Uterus (tissue), 4 donors: ENCODE measurements at places on chromosomes 4 and X. TPM values are rescaled to one million over a fixed set of nuclear protein-coding genes. Genes with fewer than 3 reads are reported as not detected.

The PLP1 gene
- 41.0 TPM for total RNA-seq

The SLC6A14 gene
- not detected for total RNA-seq

The CTAG2 gene
- not detected for total RNA-seq

The PPP1R3F gene
- 16.5 TPM for total RNA-seq

The IL3RA gene
- 1.2 TPM for total RNA-seq

The PIR gene
- 2.9 TPM for total RNA-seq

The DGKQ gene
- total RNA-seq: 12.0 TPM

The MXRA5 gene
- 3.0 TPM for total RNA-seq

GRCh38 chr4:25914670-25915352 lies 791 bp downstream of the SMIM20 start:
- H3K36me3 ChIP-seq: no peaks in the 10 kb centered on the region
- DNase-seq: no peak
- H3K27me3 ChIP-seq: no peaks in the 10 kb centered on the region
- peak overlapping the region; percentile 72 for H3K27ac ChIP-seq
- H3K4me1 ChIP-seq: no peaks in the 10 kb centered on the region

DNA sequence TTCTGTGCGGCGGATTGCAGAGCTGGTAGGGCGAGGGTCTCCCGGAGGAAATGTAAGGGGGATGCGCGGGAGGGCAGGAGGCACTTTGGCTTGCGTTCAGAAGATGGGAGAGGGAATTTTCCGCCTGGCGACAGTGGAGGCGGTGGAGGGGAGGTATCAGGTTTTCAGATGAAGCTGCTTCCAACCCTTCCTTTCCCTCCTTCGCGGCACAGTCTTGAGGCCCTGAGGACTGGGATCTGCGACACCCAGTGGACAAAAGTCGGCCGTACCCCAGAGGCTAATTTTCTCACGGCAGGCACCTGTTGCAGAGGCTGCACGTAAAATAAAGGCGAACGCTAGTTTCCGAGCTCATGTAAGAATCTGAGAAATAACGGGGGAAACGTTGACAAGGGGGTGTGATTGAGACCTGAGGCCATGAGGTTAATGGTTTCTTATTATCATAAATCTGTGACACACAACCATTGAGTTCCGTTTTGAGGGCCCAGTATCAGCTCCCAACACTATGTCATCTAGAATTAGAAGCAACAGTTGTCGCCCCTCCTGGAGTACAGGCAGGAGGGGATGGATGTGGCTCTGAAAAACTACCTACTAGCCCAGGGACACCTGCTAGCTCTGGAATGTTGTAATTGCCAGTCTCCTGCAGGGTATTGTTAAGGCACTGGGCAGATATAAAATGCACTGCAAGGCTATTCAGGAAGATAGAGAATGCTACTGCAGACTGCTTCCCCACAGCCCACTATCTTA lies 1.1 kb downstream of the ZCCHC18 start:
- peak overlapping the region; percentile 68 for H3K27ac ChIP-seq
- peak overlapping the region; percentile 51 for H3K4me3 ChIP-seq
- H3K4me1 ChIP-seq: no peaks in the 10 kb centered on the region
- H3K27me3 ChIP-seq: no peaks in the 10 kb centered on the region

DNA sequence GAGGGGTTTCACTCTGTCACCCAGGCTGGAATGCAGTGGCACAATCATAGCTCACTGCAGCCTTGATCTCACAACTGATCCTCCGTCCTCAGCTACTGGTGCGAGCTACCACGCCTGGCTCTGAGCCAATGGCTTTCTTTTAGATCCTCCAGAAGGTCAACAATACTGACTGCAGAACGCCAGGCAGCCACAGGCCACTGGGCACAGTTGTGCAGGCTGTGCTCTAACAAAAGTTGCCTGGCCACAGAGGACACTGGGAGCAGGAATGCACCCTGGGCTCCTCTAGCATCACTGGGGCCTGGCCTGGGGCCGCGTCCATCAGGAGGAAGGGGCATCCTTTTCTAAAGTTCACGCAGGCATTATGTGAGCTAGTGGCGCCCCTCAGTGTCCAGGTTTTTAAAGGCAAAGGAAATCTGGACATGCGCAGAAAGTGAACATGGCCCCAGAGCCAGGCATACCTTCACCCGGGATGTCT lies 14.9 kb upstream of the PORCN start:
- H3K27ac ChIP-seq: no peak overlapping the region
- no peaks in the 10 kb centered on the region for H3K36me3 ChIP-seq
- no peaks in the 10 kb centered on the region for H3K4me1 ChIP-seq
- DNase-seq: no peak
- no peaks in the 10 kb centered on the region for H3K27me3 ChIP-seq

DNA sequence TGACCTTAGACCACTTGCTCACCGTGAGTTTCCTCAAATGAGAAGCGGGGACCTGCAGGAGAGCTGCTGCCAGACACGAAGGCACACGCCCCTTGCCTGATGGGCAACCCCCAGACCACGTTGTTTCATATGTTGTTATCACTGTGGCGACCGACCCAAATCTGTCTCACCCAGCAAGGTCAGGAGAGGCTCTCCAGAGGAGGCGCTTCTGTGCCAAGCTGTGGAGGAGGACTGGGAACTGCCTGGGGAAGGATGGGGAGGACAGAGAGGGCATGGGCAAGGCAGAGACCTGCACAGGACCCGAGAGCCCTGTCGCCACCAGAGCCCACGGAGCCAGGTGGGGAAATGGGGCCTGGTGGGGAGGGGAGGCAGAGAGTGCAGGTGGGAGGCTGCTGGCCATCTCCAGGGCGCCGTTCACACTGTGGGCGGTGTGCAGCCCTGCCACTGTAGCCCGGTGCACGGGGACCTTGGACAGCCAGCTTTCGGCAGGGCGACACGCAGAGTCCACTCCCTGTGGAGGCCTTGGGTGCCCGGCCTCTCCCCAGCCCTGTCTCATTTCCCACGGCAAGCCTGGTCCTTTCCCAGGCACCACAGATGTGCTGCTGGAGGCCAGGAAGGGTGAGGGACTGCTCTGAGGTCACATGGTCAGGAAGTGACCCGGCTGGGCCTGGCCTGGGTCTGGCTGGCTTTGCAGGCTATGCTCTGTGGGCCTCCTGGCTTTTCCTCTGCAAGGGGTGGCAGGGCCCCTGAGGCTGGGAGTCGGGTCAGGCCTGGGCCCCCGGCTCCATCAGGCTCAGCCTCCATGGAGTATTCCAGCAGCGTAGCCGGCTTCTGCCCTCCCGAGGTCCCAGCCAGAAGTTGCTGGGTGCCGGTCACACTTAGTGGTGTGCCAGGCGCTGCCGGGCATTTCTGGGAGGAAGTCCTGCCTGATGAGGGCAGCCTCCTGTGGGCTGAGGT lies 3.2 kb downstream of the HTRA3 start:
- peak overlapping the region; percentile 49 for H3K27ac ChIP-seq
- no peaks in the 10 kb centered on the region for H3K27me3 ChIP-seq
- no peak for DNase-seq
- no peaks in the 10 kb centered on the region for H3K36me3 ChIP-seq

DNA sequence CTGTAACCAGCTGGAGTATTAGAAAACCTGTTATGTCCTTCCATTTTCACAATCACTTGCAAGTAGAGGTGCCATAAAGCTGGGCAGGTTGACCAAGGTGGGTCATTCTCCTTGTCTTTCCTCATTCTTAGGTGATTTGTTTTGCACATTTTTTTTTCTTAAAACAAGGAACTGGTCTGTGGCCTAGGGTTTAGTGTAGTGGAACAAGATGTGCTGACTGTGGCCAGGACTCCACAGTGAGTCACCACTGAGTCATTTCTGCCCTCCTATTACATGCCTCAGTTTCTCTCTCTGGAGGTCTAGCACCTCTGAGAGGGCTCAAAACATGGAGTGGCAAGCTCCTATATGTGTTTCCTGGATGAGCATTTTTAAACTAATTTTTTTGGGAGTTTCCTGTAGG lies 355.9 kb downstream of the GPM6A start:
- no peak overlapping the region for H3K27ac ChIP-seq
- no peak for DNase-seq
- no peaks in the 10 kb centered on the region for H3K27me3 ChIP-seq

DNA sequence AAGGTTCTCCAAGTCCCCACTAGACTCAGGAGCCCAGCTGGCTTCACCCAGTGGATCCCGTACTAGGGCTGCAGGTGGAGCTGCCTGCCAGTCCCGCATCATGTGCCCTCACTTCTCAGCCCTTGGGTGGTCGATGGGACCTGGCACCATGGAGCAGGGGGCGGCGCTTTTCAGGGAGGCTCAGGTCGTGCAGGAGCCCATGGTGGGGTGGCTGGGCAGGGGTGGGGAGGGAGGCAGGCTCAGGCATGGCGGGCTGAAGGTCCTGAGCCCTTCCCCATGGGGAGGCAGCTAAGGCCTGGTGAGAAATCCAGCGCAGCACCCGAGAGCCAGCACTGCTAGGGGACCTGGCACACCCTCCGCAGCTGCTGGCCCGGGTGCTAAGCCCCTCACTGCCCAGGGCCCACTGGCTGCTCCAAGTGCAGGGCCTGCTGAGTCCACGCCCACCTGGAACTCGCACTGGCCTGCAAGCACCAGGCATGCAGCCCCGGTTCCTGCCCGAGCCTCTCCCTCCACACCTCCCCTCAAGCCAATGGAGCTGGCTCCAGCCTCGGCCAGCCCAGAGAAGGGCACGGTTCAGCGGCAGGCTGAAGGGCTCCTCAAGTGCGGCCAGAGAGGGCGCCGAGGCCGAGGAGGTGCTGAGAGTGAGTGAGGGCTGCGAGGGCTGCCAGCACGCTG lies 72.7 kb upstream of the SLIT2 start:
- DNase-seq: no peak
- H3K27me3 ChIP-seq: no peaks in the 10 kb centered on the region
- H3K36me3 ChIP-seq: no peaks in the 10 kb centered on the region
- H3K4me1 ChIP-seq: no peaks in the 10 kb centered on the region
- H3K4me3 ChIP-seq: no peak overlapping the region

- no peaks in the 10 kb centered on the region for H3K27me3 ChIP-seq
- no peak for DNase-seq
- H3K4me1 ChIP-seq: no peaks in the 10 kb centered on the region
- H3K4me3 ChIP-seq: no peak overlapping the region
Observed at GRCh38 chr4:86461849-86462248, 102.0 kb upstream of the MAPK10 start.

- DNase-seq: no peak
- H3K27ac ChIP-seq: no peak overlapping the region
- H3K4me1 ChIP-seq: no peaks in the 10 kb centered on the region
Observed at GRCh38 chr4:85607624-85608023, 132.7 kb downstream of the ARHGAP24 start.

GRCh38 chrX:70970482-70970995 lies 39.6 kb upstream of the SLC7A3 start:
- H3K36me3 ChIP-seq: no peaks in the 10 kb centered on the region
- DNase-seq: no peak
- no peak overlapping the region for H3K4me3 ChIP-seq

DNA sequence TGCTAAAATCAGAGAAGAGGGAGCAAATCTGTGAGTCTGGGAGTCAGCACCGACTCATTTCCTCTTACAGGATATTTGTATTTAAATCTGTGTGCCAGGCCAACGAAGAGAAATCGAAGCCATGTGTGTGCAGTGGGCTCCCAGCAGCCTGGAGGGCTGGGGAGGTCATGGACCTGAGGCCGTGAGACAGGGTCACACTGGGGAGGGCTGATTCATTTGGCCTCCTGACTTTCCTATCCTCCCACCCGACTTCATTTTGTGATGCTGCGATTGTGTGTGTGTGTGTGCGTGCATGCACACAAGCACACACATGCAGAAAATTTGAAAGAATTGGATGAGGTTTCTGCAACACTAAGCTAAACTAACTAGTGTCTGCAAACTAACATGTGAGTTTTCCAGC lies 48.7 kb upstream of the STX18 start:
- H3K27me3 ChIP-seq: no peaks in the 10 kb centered on the region
- H3K27ac ChIP-seq: no peak overlapping the region
- H3K4me1 ChIP-seq: no peaks in the 10 kb centered on the region

GRCh38 chr4:134260126-134260525 lies 58.5 kb upstream of the PABPC4L start:
- H3K27ac ChIP-seq: no peak overlapping the region
- H3K27me3 ChIP-seq: no peaks in the 10 kb centered on the region
- no peaks in the 10 kb centered on the region for H3K36me3 ChIP-seq
- no peak overlapping the region for H3K4me3 ChIP-seq

GRCh38 chrX:116272322-116272721 lies 101.8 kb downstream of the AGTR2 start:
- H3K27me3 ChIP-seq: no peaks in the 10 kb centered on the region
- no peak for DNase-seq
- no peaks in the 10 kb centered on the region for H3K36me3 ChIP-seq
- H3K4me3 ChIP-seq: no peak overlapping the region
- no peaks in the 10 kb centered on the region for H3K4me1 ChIP-seq

DNA sequence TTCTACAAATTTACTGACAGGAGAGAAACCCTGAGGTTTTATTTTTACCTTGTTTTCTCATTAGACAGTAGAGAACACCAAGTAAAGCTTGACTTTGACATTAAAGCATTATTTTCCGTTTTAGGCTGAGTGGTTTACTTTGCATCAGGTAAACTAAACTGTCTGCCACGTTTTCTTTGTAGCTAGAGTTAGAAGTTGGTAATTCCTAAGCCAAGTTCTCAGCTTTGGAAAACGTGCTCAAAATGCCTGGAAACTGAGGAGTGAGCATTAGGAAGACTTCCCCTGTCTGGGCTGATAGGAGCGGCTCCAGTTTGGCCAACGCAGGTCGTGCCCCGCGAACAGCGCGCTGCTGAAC lies 819 bp downstream of the PDLIM3 start:
- no peaks in the 10 kb centered on the region for H3K4me1 ChIP-seq
- DNase-seq: no peak
- H3K4me3 ChIP-seq: peak overlapping the region; percentile 81
- no peaks in the 10 kb centered on the region for H3K36me3 ChIP-seq
- peak overlapping the region; percentile 98 for H3K27ac ChIP-seq
- H3K27me3 ChIP-seq: no peaks in the 10 kb centered on the region
